Uterus (tissue), 4 donors: ENCODE measurements at places on chromosomes 1 and 21.

- H3K27ac ChIP-seq, result no peak overlapping the region
- no peaks in the 10 kb centered on the region for H3K36me3 ChIP-seq
- no peaks in the 10 kb centered on the region for H3K4me1 ChIP-seq
- no peak overlapping the region for H3K4me3 ChIP-seq
- no peaks in the 10 kb centered on the region for H3K27me3 ChIP-seq
These were observed 24.0 kb downstream of the DMRTB1 start for GRCh38 chr1:53483170-53483569.

GRCh38 chr1:65670518-65670917 is 122.2 kb upstream of the PDE4B start:
- H3K36me3 ChIP-seq, result no peaks in the 10 kb centered on the region
- no peak overlapping the region for H3K27ac ChIP-seq
- DNase-seq, result no peak
- no peaks in the 10 kb centered on the region for H3K4me1 ChIP-seq

GRCh38 chr1:53532377-53532776 is 73.2 kb downstream of the DMRTB1 start:
- H3K4me1 ChIP-seq, result no peaks in the 10 kb centered on the region
- no peak overlapping the region for H3K27ac ChIP-seq
- DNase-seq, result no peak
- H3K36me3 ChIP-seq, result no peaks in the 10 kb centered on the region

GRCh38 chr21:45453308-45453950 is 48.5 kb downstream of the COL18A1 start:
- H3K36me3 ChIP-seq, result no peaks in the 10 kb centered on the region
- H3K27me3 ChIP-seq, result no peaks in the 10 kb centered on the region
- H3K4me3 ChIP-seq, result no peak overlapping the region
- H3K27ac ChIP-seq, result no peak overlapping the region

- no peaks in the 10 kb centered on the region for H3K4me1 ChIP-seq
- H3K27me3 ChIP-seq, result no peaks in the 10 kb centered on the region
- no peaks in the 10 kb centered on the region for H3K36me3 ChIP-seq
- DNase-seq, result no peak
These were observed 28.6 kb downstream of the AGPAT3 start for GRCh38 chr21:43893536-43894205.

DNA sequence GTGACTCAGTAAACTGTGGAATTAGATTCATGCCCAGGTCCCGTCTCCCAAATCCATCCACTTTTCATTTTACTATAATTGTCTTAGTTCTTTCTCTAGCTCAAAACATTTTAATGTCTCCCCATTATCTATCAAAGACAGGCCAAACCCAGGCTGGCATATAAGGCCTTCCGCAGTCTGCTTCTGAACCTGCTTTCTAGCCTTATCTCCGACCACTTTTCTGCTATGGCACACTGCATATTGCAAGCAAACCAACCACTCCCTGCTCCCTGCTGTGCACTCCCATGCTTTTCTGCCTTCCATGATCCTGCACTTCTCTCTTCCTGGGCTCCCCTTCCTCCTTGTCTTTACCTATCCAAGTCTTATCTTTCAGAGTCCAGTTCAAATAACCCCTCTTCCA is 17.3 kb upstream of the PIGM start:
- no peak for DNase-seq
- no peak overlapping the region for H3K4me3 ChIP-seq
- no peaks in the 10 kb centered on the region for H3K36me3 ChIP-seq

GRCh38 chr1:3170561-3171453 is 101.8 kb downstream of the PRDM16 start:
- peak overlapping the region; percentile 69 for H3K27ac ChIP-seq
- H3K27me3 ChIP-seq, result no peaks in the 10 kb centered on the region
- H3K4me3 ChIP-seq, result peak overlapping the region; percentile 6
- H3K36me3 ChIP-seq, result no peaks in the 10 kb centered on the region

- H3K36me3 ChIP-seq, result no peaks in the 10 kb centered on the region
- H3K27me3 ChIP-seq, result no peaks in the 10 kb centered on the region
- H3K4me1 ChIP-seq, result no peaks in the 10 kb centered on the region
- no peak overlapping the region for H3K27ac ChIP-seq
These were observed 462.5 kb downstream of the AMY1C start for GRCh38 chr1:104212239-104212638.

- H3K27me3 ChIP-seq, result no peaks in the 10 kb centered on the region
- H3K4me1 ChIP-seq, result no peaks in the 10 kb centered on the region
- no peak for DNase-seq
- no peaks in the 10 kb centered on the region for H3K36me3 ChIP-seq
- H3K4me3 ChIP-seq, result no peak overlapping the region
These were observed 112.0 kb upstream of the ADAMTS5 start for GRCh38 chr21:27078915-27079314.

DNA sequence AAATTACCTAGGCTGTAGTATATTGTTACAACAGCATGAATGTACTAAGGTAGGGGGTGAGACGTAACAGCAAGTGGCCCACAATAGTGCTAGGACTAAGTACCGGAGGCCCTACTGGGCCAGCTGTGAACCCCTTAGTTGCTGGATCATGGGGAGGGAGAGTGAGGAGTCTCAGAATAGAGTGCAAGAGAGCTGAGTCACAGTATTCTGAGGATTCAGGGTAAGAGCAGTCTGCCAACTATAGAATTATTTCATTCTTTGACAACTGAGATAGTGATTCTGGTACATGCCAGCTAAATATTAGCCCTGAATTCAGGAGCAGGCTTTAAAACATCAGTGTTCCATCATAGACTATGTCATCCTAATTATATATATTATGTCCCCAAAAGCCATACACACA is 218.7 kb downstream of the TM2D1 start:
- no peaks in the 10 kb centered on the region for H3K27me3 ChIP-seq
- H3K27ac ChIP-seq, result no peak overlapping the region
- H3K36me3 ChIP-seq, result no peaks in the 10 kb centered on the region
- no peak for DNase-seq
- no peaks in the 10 kb centered on the region for H3K4me1 ChIP-seq

- H3K36me3 ChIP-seq, result no peaks in the 10 kb centered on the region
- H3K4me3 ChIP-seq, result no peak overlapping the region
- H3K27me3 ChIP-seq, result no peaks in the 10 kb centered on the region
- H3K27ac ChIP-seq, result no peak overlapping the region
- no peak for DNase-seq
- no peaks in the 10 kb centered on the region for H3K4me1 ChIP-seq
These were observed 34.2 kb upstream of the GJA5 start for GRCh38 chr1:147794570-147794969.

DNA sequence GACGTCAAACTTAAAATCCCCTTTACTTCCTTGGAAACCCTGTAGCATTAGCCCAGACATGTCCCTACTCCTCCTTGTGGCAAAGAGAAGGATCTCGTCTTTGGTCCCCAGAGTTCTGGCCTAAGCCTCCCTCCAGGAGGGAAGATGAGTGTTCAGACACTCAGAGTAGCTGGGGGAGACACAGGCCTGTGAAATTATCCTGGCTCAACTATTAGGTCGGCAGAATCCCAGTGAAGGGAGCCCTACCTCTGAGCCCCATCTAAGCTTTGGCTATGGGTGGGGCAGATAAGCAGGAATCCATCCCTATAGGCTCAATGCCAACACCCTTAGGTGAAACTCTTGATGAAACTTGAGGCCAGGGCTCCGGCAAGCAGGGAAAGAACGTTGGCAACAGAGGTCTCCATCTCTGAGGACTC is 1.7 kb upstream of the SFN start:
- no peak overlapping the region for H3K27ac ChIP-seq
- no peak for DNase-seq
- H3K4me1 ChIP-seq, result no peaks in the 10 kb centered on the region
- H3K36me3 ChIP-seq, result no peaks in the 10 kb centered on the region

DNA sequence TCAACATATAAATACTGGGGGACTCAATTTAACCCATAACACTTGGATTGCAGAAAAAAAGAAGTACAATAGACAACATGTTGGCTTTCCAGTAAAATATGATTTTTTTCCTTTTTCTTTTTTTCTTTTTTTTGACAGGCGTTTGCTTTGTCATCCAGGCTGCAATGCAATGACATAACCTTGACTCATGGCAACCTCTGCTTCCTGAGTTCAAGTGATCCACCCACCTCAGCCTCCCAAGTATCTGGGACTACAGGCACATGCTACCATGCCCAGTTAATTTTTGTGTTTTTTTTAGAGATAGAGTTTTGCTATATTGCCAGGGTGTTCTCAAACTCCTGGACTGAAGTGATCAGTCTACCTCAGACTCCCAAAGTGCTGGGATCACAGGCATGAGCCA is 1512.0 kb upstream of the PRMT6 start:
- no peaks in the 10 kb centered on the region for H3K27me3 ChIP-seq
- DNase-seq, result no peak
- no peaks in the 10 kb centered on the region for H3K36me3 ChIP-seq
- H3K4me3 ChIP-seq, result no peak overlapping the region
- no peak overlapping the region for H3K27ac ChIP-seq
